ENCODE measurements at places on chromosomes 6 and 20.
A peak's percentile ranks its signal among the peaks of the same experiment; 100 is the strongest.

GRCh38 chr6:112027942-112028674 is 25.8 kb upstream of the CCN6 start:
- DNase-seq = peak; percentile 56
- peak overlapping the region; percentile 91 for H3K27ac ChIP-seq
- no peaks in the 10 kb centered on the region for H3K27me3 ChIP-seq
- H3K4me1 ChIP-seq = peaks cover 53% of the 10 kb centered on the region

GRCh38 chr6:13147376-13147775 is 181.0 kb downstream of the TBC1D7 start:
- no peaks in the 10 kb centered on the region for H3K36me3 ChIP-seq
- H3K27me3 ChIP-seq = peaks cover 39% of the 10 kb centered on the region
- H3K27ac ChIP-seq = no peak overlapping the region
- H3K4me1 ChIP-seq = no peaks in the 10 kb centered on the region
- no peak overlapping the region for H3K4me3 ChIP-seq

- no peak overlapping the region for H3K4me3 ChIP-seq
- no peaks in the 10 kb centered on the region for H3K36me3 ChIP-seq
- H3K4me1 ChIP-seq = no peaks in the 10 kb centered on the region
- H3K27ac ChIP-seq = no peak overlapping the region
- no peaks in the 10 kb centered on the region for H3K27me3 ChIP-seq
These were observed 1418.7 kb downstream of the GRIK2 start for GRCh38 chr6:102812242-102812641.

- DNase-seq = no peak
- H3K27ac ChIP-seq = no peak overlapping the region
- peaks cover 3% of the 10 kb centered on the region for H3K36me3 ChIP-seq
- H3K27me3 ChIP-seq = no peaks in the 10 kb centered on the region
These were observed 143.3 kb downstream of the TAF4 start for GRCh38 chr20:61922411-61922810.

DNA sequence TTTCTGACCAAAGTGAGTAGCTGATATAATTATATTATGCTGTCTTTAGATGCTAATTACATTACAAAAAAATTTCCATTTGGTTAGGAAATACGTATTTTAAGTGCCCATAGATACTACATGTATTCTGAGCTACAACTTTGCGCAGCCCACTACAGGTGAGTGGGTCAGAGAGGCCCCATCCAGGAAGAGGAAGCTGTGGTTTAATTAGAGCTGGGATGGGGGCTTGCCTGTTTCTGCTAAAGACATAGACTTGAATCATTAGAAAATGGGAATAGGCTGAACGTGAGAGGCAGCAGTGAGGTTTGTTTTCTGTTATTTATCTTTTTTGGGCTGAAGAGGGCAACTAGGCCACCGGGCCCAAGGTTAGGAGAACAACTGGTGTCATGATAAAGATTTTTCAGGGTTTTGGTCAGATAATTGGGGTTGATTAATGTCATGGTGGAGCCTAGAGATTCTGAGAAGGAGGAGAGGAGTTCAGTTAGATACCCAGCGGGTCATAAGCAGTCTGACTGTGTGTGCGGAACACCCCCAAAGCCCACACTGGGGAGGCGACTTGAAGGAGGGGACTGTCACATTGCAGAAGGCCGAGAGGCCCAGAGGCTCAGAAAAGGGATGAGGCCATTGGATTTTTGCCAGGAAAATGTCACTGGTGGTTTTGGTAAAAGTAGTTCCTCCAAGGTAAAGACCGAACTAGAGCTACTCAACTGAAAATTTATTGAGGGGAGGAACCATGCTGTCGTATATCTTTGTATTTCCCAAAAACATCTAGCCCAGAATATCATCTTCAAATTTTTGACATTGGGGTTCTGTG is 14.5 kb upstream of the IRF4 start:
- H3K27ac ChIP-seq = no peak overlapping the region
- DNase-seq = no peak
- peaks cover 27% of the 10 kb centered on the region for H3K4me1 ChIP-seq
- peaks cover 1% of the 10 kb centered on the region for H3K36me3 ChIP-seq
- no peak overlapping the region for H3K4me3 ChIP-seq

DNA sequence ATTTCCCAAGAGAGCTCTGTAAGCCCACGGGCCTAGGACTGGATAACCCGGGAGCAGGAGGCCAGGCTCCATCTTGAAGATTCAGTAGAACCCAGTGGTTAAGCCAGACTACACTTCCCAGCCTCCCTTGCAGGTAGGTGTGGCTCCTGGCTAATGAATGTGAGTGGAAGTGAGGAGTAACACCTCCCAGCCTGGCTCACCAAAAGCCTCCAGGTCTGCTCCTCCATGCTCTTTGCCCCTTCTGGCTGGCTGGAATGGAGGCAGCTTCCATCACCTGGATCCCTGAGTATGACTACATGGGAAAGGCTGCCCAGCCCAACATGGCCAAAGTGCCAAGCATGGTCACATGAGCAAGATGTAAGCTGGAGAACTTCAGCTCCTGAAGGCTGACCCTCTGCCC is 9.7 kb downstream of the LRRN4 start:
- no peak overlapping the region for H3K4me3 ChIP-seq
- no peak for DNase-seq
- no peaks in the 10 kb centered on the region for H3K4me1 ChIP-seq
- H3K36me3 ChIP-seq = peaks cover 11% of the 10 kb centered on the region

DNA sequence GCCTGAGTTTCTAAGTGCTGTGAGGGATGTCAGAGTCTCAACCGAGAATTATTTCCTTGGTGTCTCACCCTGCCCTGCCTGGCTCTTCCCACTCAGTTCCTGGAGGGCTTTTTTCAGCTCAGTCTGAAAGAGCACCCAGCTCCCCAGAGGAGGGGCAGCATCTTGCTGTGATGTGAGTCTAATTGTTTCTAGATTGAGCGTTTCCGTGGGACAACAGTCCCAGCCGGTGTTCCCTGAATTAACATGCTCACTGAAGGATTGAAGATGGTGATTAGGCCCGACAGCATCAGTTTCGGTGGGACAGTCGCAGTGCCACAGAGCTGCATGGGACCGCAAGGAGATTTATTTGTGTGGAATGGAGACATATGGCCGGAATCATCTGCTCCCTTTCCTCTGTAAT is 587.6 kb downstream of the DHX35 start:
- DNase-seq = no peak
- H3K27ac ChIP-seq = no peak overlapping the region
- peaks cover under 1% of the 10 kb centered on the region for H3K27me3 ChIP-seq
- no peaks in the 10 kb centered on the region for H3K36me3 ChIP-seq
- H3K4me3 ChIP-seq = no peak overlapping the region
- H3K4me1 ChIP-seq = no peaks in the 10 kb centered on the region

- no peak overlapping the region for H3K4me3 ChIP-seq
- H3K27me3 ChIP-seq = peaks cover 59% of the 10 kb centered on the region
- no peak for DNase-seq
- no peaks in the 10 kb centered on the region for H3K36me3 ChIP-seq
- H3K27ac ChIP-seq = no peak overlapping the region
These were observed 15.0 kb downstream of the GRM4 start for GRCh38 chr6:34130862-34131261.

DNA sequence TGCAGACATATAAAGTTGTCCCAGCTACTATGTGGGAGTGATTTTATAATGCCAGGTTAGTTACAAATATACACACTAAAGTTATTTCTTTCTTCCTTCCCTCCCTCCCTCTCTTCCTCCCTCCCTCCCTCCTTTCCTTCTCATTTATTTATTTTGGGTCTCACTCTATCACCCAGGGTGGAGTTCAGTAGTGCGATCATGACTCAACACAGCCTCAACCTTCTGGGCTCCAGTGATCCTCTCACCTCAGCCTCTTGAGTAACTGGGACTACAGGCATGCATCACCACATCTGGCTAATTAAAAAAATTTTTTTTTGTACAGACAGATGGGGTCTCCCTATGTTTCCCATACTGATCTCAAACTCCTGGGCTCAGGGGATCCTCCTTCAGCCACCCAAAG is 59.2 kb downstream of the PHF20 start:
- DNase-seq = no peak
- H3K27me3 ChIP-seq = no peaks in the 10 kb centered on the region
- peaks cover 44% of the 10 kb centered on the region for H3K4me1 ChIP-seq
- H3K4me3 ChIP-seq = no peak overlapping the region

DNA sequence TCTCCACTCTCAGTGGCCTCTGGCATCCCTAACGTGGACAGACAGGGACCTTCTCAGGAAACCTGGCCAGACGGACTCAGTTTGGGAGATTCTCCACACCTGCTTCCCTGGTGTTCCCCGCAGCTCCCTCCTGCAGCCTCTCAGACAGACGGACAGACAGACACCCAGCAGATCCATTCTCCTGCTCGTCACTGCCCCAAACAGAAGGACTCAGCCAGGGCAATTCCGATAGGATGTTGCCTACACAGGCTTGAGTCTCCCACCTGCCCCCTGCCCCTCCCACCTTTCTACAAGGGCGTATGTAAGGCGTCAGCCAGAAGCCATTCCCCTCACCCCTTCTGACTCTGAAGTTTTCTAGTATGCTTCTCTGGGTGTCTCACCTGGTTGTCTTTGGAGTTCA is 428 bp downstream of the CCM2L start:
- H3K27ac ChIP-seq = no peak overlapping the region
- peaks cover 40% of the 10 kb centered on the region for H3K27me3 ChIP-seq
- H3K4me1 ChIP-seq = peaks cover 6% of the 10 kb centered on the region

DNA sequence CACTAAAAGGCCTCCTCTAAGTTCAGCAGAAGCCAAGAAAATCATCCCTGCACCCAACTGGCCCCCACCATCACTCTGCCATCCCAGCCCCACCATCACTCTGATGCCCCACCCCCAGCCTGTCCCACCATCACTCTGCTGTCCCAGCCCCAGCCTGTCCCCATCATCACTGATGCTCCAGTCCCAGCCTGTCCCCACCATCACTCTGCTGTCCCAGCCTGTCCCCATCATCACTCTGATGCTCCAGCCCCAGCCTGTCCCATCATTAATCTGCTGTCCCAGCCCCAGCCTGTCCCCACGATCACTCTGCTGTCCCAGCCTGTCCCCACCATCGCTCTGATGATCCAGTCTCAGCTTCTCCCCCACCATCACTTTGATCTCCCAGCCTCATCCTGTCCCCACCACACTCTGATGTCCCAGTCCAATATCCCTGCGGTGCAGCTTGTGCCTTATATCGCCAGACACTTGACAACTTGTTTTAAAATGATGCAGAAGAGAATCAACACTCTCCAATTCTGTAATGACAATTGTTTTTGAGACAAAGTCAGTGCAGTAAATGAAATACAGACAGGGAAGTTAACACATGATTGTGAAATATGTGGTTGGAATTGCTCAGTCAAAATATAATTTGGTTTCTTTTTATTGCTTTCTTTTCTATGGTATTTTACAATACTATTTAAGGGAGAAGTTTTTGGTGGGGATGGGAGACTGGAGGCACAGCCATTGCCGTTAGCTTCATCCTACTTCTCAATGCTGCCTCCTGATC is 100.8 kb downstream of the TNFAIP3 start:
- peak overlapping the region; percentile 79 for H3K27ac ChIP-seq
- no peak overlapping the region for H3K4me3 ChIP-seq
- no peaks in the 10 kb centered on the region for H3K36me3 ChIP-seq
- no peak for DNase-seq

DNA sequence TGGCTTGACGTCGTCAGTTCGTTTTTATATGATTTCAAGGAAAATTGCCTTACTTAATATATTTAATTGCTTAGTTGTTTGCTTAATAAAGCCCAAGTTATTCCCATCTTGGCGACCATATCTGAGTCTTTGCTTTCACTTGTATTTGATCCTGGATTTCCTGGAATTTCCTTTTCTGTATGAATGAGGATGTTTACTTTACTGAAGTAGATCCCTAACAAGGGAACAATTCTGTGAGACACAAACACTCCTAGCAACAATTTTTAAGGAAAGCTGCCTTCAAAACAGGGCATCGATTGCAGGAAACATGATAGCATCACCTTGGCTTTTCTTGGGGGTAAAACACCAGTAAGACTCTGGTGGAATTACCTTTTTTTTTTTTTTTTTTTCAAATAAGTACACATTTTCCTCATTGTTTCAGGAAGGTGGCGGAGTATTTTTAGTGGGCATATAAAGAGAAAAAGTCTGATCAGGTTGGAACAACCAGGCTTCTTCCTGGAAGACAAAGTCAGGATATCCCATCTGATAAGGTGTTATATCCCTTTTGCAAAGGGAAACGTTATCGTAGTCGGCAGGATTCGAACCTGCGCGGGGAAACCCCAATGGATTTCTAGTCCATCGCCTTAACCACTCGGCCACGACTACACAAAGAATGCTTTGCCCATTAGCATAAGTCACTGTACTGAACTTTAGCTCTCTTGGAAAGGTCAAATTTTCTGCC is 68.5 kb upstream of the ZNF184 start:
- H3K4me1 ChIP-seq = peaks cover 14% of the 10 kb centered on the region
- DNase-seq = no peak
- H3K27me3 ChIP-seq = peaks cover 95% of the 10 kb centered on the region
- H3K4me3 ChIP-seq = no peak overlapping the region

- H3K4me1 ChIP-seq = no peaks in the 10 kb centered on the region
- H3K27me3 ChIP-seq = no peaks in the 10 kb centered on the region
- no peak overlapping the region for H3K27ac ChIP-seq
- DNase-seq = no peak
- H3K4me3 ChIP-seq = no peak overlapping the region
These were observed 590.9 kb upstream of the NRSN1 start for GRCh38 chr6:23535101-23535500.

GRCh38 chr6:110404607-110405006 is 10.8 kb downstream of the DDO start:
- DNase-seq = no peak
- no peak overlapping the region for H3K4me3 ChIP-seq

DNA sequence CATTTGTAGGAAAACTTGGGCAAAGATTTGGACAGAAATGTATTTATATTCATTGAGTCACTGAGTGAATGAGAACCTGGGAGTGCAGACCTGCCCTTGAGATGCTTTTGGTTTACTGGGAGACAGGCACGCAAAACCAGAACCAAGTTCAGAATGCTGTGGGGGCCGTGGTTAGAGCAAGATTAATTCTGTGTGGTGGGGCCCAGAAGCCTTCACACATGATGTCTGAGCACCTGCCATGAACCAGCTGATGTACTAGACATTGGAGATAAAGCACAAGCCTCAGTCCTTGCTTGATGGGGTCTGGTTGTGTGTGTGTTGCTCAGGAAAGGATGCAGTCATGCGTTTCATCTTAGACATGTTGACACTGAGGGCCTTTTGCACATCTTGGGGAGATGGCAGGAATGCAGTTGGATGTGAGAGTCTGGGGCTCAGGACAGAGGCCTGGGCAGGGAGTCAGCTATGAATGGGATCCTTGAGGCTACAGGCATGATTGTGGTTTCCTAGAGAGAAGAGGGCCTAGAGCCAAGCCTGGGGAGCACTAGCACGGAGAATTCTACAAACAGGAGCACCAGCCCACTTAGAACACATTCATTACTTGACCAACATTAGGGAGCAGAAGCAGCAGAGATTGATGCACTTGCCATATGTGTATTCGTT is 114.3 kb upstream of the TMEM181 start:
- no peak for DNase-seq
- peaks cover 4% of the 10 kb centered on the region for H3K36me3 ChIP-seq
- no peak overlapping the region for H3K27ac ChIP-seq
- no peaks in the 10 kb centered on the region for H3K4me1 ChIP-seq
- no peaks in the 10 kb centered on the region for H3K27me3 ChIP-seq
- H3K4me3 ChIP-seq = no peak overlapping the region

- no peak overlapping the region for H3K27ac ChIP-seq
- no peak for DNase-seq
- H3K27me3 ChIP-seq = peaks cover 7% of the 10 kb centered on the region
These were observed 117.7 kb upstream of the PLCB4 start for GRCh38 chr20:8951164-8951563.

All from central memory CD8-positive, alpha-beta T cell (primary cell).